ENCODE measurements at places on chromosomes 1 and 21.

- peak; percentile 20 for DNase-seq
These were observed 20.1 kb upstream of the DONSON start for GRCh38 chr21:33608559-33608958.

DNA sequence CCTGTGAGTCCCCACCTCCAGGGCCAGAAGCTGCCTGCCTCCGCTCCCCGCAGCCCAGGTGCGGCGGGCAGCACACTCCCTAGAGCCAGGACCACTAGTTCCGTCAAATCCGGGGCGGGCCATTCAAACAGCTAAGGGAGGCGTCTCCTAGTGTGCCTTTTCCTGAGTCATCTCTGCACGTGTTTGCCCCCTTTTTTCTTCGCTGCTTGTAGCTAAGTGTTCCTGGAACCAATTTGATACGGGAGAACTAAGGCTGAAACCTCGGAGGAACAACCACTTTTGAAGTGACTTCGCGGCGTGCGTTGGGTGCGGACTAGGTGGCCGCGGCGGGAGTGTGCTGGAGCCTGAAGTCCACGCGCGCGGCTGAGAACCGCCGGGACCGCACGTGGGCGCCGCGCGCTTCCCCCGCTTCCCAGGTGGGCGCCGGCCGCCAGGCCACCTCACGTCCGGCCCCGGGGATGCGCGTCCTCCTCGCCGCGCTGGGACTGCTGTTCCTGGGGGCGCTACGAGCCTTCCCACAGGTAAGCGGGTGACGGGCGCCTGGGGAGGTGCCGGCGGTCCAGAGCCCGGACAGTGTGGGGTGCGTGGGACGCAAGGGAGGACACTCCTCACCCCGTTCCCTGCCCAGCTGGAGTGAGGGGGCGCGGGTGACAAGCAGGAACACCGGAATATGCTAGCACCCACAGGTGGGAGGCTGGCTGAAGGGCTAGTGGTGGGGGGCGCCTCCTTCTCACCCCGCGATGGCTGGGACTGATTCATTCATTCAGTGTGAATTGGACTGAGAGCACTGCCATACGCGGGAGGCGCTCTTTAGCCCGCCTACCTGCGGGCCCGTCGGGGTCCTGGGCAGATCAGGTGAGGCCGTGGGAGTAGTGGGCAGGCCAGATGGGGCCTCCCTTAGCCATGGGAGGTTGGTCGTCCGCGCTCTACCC, at the start of gene TNFRSF8:
Gene TNFRSF8 (plus strand): TSS at position 163 of the 932 bp plus-strand sequence. CDS start 296 bp downstream, at position 459.
- no peak for DNase-seq

DNA sequence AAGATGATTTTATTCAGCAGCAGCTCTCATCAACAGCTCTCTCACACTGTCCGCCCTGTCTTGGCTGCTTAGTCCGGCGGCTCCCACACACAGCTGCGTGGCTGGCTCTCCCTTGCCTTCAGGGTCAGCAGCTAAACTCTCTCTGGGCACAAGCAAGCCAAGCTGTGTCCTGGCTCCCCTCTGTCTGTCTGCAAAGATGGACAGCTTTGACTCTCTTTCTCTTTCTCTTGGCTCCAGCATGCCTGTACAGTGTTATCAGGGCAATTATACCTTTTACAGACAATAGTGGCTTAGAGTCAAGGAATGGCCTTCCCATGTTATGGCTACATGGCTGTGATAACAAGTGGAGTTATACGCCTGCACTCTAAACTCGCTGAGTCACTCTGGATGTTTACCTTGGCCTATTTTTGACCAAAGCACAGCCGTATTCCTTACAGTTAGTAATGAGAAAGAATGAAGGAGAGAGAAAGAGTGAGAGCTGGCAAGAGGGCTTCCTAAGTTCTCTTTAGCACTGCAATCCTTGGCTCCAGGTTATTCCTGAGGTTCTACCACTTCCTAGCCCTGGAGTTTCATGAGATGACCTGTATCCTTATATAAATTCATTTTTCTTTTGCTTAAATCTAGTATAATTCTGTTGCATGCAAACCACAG, 59.9 kb upstream of the ZSWIM5 start:
- DNase-seq: no peak

GRCh38 chr1:110049801-110050601, 15.6 kb downstream of the STRIP1 start:
- DNase-seq: no peak

DNA sequence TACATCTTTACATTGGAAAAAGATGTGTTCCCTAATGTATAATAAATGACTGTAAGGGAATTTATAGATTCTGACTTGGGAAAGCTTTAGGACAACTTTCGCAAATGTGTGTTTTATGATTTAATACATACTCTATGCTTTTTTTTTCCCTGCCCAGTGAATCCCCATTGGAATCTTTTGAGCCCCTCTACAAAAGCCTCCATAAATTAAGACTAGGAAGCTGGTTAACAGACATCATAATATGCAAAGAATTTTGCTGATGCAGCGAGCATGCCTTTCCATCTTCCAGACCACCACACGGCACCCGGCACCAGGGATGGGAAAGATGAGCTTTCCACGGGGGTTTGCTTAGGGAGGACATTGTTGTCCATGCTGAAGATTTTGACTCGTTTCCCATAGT, 156.1 kb upstream of the IVNS1ABP start:
- no peak for DNase-seq

DNA sequence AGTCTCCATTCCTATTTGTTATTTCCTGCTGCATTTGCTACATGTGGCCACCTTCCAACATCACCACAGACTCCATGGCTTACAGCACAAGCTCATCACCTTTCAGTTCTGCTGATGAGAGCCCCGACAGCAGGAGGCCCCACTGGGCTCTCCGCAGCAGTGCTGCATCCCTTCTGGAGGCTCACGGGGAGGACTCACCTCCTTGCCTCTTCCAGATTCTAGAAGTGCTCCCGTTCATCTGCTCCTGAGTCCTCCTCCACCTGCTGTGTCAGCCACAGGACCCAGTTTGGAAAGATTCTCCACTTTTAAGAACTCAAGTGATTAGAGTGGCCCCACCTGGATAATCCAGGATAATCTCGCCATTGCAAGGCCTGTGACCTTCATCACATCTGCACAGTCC, 167.6 kb downstream of the PCBP3 start:
- DNase-seq: no peak

All from COLO829 (cell line).